CD4-positive, alpha-beta T cell (primary cell): ENCODE measurements at places on chromosomes 7 and 10.

DNA sequence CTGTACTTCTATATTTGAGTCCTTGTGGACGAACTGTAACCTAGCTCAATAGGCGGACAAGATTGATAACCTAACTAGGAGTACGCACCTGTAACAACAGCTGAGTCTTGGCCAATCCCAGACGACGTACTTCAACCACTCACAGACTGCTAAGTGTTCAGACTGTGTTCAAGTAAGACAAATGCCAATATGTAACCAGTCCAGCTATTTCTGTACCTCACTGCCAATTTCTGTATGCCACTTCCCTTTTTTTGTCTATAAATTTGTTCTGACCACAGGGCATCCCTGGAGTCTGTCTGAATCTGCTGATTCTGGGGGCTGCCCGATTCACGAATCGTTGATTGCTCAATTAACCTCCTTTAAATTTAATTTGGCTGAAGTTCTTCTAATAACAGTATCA, 32.2 kb downstream of the HACD1 start:
- no peak for DNase-seq

GRCh38 chr7:44060948-44061644, 4.3 kb downstream of the PGAM2 start:
- no peak for DNase-seq

DNA sequence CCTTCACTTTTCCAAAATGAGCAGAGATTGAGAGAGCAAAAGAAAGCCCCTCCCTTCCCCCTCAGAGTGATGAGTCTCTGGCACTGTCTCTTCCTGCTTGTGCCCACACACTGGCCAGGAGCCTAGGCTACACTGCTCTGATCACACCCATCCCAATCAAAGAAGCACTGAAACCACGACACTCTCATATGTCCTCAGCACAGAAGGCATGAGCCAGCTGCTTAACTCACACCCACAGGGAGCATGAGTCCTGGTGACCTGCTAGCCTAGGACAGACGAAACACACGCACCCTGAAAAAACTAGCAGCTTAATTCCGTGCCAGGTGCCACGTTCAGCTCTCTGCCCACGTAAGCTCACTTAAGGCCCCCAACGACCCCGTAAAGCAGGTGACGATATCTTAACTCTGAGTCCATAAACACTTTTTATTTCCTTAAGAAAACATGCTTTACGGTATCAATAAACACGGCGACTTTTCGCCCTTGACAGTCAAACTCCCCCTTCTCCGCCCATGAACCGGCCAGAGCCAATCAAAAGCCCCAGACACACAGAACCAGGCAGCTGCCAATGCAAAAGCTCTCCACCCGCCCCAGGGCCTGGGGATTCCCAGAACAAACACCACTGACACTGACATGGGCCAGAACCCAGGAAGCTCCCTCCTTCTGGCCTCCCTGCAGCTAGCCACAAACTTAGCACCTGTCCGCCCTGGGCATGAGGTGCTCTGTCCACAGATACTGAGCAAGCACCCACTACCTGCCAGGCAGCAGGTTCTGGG, 69.0 kb downstream of the TNRC18 start:
- no peak for DNase-seq

DNA sequence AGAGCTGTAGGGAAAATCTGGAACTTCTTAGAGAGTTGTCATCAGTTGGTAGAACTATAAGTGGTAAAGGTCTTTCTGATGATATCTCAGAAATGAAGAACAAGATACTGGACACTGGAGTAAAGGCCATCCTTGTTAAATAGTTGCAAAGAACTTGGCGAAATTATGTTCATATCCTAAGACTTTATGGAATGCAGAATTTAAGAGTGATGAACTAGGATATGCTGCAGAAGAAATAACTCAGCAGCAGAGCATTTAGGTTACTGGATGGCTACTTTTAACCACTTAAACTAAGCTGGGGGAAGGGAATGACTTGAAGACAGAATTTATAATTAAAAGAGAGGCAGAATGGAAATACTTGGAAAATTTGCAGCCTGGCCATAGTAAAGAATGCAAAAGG, 23.7 kb downstream of the PTEN start:
- no peak for DNase-seq

- no peak for DNase-seq
Measured at GRCh38 chr10:7788639-7789286, 786 bp downstream of the ATP5F1C start.

GRCh38 chr7:55325371-55325792, 39.8 kb upstream of the LANCL2 start:
- DNase-seq = no peak

DNA sequence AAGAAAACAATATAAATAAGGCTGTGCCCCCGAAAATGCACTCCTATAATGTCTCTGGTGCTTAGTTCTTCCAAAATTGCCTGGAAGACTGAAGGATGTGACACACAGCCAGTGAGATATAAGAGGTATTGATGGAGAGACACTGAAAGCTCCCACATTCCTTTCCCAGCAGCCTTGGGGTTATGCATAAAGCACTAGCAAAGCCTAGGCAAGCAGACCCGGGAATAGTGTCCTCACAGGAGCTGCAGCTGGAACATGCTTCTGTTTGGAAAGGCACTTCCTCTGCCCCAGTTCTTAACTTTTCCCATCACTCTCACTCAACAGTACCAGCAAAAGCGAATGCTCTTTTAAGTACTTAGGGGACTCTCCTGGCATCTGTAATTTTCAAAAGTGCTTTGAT, 178.0 kb downstream of the AMPH start:
- DNase-seq = no peak
